NCI-H2081 treated with DMSO at 0.1 percent for 48 hours (cell line): ENCODE measurements at places on chromosomes 11 and 22.
A peak's percentile ranks its signal among the peaks of the same experiment; 100 is the strongest.

DNA sequence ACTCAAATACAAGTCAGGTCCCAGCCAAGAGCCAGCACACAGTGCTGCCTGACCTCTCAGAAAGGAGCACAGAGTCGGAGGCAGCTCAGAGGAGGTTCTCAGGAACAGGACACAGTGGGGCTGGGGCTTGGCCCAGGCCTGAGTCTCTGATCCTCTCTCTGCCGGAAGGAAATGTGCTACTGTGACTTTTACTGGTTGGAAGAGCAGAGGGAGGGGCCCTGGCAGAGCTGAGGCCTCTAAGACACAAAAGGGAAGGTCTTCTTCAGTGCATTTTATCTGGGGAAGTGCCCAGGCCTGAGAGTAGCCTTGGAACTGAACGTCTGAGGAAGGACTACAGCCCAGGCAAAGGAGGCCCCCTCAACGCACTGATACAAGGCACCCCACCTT, 16.2 kb upstream of the CASTOR1 start:
- no peak for DNase-seq

- no peak for DNase-seq
These were observed 539.3 kb upstream of the B3GAT1 start for GRCh38 chr11:134951305-134951700.

DNA sequence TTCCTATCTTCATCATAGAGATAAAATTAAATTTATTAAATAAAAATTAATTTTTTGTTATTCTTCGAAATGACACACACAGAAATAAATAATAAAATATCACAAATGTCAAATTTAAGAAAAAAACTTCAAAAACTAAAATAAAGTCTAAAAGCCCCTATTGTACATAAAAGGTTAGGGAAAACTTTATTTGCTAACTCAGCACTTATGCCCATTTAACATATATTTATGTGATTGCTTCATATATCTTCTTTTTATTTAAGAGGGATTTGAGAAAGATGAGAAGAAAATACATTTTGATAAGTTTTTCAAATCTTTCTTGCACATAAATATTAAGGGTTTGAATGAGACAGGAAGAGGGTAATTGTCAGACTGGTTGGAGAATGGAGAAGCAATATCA, 2350.4 kb upstream of the RAG2 start:
- DNase-seq: no peak

GRCh38 chr11:116842117-116842516, 4.7 kb upstream of the APOA1 start:
- no peak for DNase-seq

DNA sequence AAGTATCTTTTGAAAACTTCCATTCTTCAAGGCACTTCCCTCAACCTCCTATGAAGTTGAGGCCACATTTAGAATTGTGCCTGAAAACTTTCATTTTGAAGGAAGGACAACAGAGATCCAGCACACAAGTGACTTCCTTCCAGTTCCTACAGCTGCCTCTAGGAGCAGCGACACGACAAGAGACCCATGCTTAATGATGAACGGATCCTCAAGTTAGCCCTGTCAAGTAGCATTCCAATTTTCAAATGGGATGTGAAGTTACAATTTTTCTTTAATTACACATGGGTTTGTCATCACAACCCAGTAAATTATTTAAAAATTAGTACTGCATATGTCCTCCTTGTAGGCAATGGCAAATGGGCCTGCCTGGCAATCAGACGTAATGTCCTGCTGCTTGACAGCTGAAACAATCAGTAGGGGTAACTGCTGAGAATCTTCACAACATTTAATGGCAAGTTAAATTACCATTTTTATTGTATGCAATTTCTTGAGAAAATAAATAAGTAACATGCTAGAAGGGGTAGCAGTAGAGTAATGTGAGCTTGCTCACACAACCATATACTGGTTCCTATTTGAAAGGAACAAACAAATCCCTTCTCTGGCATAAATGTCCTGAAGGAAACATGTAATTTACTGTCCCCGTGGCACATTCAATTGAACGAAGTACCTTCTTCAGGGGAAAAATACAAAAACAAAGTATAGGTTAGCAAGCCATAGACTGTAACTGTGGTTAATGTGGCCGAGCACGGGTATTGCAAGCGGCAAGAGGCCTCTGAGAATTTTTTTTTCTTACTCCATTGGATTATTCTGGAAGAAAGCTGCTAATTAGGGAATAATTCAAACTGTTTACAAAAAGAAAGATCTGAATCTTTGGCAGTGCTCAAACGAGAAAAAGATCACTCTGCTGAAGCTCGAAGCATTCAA, 288.3 kb downstream of the CADM1 start:
- DNase-seq: peak; percentile 36

DNA sequence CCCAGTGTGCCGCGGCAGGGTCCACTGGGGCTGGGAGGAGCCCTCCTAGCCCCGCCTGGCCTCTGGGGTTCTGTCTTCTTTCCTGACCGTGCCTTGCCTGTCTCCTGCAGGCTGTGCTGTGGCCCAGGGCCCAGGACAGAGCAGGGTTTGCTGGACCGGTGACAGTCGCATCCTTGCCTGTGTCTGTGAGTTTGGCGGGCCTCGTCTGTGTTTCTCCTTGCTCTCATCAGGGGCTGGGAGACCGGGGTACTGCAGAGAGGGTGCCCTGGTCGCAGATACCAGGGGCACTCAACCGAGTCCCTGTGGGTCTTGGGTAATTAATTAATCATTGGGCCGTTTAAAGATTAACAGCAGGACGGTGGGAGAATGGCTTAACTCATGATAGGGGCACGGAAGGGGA, 29.9 kb downstream of the RPL3 start:
- DNase-seq: no peak

- no peak for DNase-seq
These were observed 120.8 kb downstream of the NECTIN1 start for GRCh38 chr11:119608201-119608600.

- no peak for DNase-seq
These were observed 405.9 kb downstream of the NXPE2 start for GRCh38 chr11:115084231-115084630.

- no peak for DNase-seq
These were observed 47.3 kb downstream of the PPFIA1 start for GRCh38 chr11:70317581-70318305.

DNA sequence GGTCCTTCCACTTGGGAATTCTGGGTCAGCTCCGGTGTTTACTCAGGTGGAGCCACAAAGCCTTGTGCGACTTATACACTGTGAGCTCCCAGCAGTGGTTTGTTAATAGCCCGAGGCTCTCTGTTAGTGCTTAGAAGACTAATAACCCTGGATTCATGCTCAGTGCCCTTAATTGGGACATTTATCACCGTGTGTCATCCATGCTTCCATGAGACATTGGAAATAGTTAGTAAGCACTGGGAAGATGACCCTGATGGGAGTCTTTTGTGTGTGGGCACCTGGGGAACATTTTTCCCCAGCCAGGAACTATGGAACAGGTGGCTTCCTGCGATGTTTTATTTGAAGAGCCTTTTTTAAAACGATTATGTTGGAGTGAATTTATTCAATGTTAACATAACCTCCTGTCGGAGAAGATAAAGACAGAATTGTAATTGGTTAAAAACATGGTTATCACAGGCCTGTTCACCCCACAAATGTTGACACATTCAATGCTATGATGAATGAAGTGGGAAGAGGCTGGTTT, 188.9 kb downstream of the MYO18B start:
- DNase-seq: peak; percentile 97

- no peak for DNase-seq
These were observed 525.1 kb downstream of the TBC1D22A start for GRCh38 chr22:47287516-47287915.

DNA sequence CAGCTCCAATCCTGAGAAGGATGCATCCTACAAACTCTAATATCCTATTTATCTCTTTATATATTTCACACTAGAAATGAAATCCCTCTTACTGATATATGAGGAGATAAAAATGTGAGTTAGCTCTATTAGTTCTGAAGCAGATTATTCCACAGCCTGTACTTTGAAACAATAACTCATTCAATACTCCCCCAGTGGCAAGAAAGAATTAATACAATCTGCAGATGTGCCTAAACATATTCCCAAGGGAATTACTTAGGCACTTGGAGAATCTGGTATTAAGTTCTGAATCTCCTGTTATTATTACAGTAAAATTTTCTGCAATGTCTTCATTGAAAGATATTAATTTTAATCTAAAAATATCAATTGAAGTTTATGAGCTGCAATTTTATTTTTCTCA, 59.4 kb downstream of the DDI1 start:
- no peak for DNase-seq

- no peak for DNase-seq
These were observed 21.0 kb downstream of the RPL3 start for GRCh38 chr22:39298241-39298987.

- DNase-seq: no peak
These were observed 25.2 kb upstream of the MICALL1 start for GRCh38 chr22:37880668-37881440.

DNA sequence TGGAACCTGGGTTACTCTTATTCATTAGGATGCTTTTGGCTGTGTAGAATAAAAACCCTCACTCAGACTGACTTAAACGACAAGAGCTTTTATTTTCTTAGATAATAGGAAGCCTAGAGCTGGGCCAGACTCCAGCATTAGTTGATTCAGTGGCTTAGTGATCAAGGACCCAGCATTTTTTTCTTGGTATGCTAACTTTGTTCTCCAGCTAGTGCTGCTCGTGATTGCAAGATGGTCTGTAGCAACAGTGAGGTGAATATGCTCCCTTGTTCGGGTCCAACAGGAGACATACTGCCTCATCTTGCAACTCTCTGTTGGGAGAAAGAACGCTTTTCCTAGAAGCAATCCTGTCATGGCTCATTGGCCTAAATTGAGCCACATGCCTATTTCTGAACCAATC, 33.4 kb downstream of the INSC start:
- no peak for DNase-seq

GRCh38 chr22:38104084-38104483, 6.4 kb downstream of the BAIAP2L2 start:
- no peak for DNase-seq

DNA sequence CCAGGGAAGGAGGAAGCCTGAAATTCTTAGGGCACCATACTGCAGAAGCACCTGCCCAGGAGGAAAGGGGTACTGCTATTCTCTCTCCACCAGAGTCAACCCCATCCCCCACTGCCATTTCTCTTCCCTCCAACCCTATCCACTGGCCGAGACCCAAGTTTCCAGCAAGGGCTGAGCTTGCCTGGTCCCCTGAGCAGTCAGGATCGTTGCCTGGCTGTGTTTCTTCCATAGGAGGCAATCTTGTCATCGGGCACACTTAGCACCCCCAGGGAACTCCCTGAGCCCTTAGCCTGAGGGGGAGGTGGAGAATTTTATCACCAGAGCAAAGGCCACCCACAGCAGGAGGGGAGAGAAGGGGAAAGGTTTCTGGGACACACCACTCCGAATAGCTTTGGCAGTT, 115.8 kb upstream of the NECTIN1 start:
- DNase-seq: no peak

DNA sequence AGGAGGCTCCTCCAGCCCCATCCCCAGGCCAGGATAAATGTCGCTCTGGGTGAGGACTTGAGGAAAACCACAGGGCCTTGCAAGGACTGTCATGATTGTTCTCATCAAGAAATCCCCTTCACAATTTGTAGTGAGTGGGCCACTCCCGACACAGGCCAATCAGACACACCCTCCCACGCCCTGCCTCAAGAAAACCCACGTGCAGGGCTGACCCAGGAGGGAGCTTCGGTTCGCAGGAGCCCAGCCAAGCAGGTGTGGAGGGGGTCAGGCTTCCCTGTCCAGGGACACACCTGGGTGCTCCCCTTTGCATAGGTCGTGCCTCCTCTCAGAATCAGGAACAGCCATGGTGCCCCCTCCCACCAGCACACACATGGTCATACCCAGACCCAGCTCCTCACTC, 43.2 kb downstream of the SHANK2 start:
- no peak for DNase-seq

DNA sequence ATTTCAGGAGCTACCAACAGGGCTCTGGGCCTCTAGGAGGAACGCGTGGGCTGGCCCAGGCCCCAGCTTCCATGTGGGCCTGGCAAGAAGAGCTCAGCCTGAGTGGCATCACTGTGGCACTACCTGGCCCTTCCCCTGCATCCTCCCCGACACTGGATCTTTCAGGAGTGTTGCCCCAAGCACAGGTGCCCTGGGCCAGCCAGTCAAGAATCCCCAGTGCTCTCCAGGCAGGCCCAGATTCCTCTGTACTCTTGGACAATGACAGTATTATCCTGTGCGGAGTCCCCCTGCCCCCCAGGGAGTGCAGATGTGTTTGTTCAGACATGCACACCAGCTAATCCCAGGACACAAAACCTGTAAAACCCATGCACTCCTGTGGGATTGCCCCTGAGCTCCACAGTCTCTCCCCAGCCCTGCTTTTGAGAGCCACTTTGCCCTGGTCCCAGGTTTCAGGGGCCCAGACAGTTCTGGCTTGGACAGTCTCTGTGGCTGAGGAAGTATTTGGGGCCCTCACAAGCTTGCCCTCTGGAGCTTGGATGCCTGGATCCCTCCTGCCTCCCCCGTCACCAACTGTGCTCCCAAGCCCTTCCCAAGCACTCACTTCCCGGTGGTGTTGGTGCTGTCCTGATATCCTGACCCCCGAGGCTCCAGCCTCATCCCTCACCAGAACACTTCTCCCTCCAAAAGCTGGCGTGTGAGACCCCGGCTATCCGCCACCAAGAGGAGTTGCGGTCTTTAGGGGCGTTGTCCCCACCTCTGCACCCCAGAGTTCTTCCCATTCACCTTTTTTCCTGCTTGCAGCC, 39.9 kb downstream of the KCNC1 start:
- DNase-seq: no peak

GRCh38 chr22:39287076-39287725, 32.2 kb downstream of the RPL3 start:
- no peak for DNase-seq

DNA sequence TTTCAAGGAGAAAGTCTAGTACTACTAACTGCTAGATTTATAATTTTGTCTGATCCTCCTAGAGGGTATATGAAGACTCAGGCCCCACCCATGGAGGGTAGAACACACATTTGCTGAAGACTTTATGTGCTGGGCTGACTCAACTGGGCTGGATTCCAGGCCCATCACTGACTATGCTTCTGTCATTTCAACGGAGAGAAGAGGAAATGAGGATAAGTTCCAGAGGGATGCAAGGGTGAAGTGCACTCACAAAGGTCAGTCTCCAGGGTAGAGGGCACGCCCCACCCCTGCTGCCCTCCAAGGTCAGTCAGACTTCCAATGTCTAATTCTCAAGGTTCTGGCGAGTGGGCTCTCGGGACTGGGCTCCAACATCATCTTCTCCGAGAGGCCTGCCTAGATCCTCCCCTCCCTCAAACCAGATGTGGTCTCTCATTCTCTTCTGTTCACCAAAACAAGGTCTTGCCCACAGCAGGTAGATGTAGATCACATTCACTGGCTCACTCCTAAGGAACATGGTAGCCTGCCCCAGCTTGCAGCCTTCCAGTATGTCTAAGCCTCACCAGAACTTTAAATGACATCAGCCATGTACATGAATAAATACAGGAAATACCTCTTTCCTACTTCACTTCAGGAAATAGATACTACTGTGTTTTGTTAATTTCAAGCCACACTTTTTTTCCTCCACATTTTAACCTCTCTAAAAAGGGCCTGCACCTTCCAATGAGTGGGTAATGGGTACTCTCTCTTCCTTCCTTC, 7.3 kb upstream of the C11orf86 start:
- DNase-seq: no peak

DNA sequence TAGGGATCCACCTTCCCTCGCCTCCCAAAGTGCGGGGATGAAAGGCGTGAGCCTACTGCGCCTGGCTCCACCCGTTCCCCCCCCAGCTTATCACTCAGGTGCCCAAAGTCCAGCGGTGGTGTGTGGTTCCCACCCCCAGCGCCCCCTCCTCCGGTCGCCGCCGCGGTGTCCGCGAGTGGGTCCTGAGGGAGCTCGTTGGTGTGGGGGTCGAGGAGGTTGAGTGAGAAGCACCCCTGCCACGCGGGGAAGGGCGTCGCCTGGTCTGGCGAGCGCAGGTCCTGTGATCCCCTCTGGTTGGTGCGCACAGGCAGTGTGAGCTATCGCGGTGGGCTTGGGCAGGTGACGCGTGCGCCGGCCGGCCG, 3900.6 kb upstream of the OR11H1 start:
- no peak for DNase-seq
